ENCODE measurements at places on chromosomes 7 and 10.

DNA sequence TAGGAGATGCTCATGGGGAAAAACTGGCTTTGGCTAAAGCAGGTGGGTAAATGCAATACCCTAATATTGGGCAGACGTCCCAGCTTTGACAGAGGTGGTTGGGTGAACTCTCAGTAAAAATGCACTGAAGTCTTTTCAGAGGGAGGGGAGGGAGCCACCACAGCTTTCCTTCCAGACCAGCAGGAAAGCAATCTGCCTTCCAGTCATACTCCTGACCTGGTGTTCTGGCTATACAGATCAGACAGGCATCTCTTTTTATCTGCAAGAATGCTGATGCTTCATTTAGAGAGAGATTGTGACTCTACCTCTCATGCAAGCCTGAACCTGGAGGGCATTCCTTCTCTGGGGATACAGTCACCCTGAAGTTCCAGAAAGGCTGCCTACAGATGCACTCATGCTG lies 52.6 kb upstream of the ICA1 start:
- DNase-seq: no peak

GRCh38 chr7:151298765-151299164 lies 42.8 kb upstream of the NUB1 start:
- no peak for DNase-seq

- DNase-seq: no peak
These were observed 316.6 kb downstream of the PAXIP1 start for GRCh38 chr7:154686305-154686704.

- DNase-seq: no peak
These were observed 138.1 kb upstream of the EFCAB10 start for GRCh38 chr7:105719395-105719794.

- DNase-seq: no peak
These were observed 137.3 kb downstream of the ANLN start for GRCh38 chr7:36526863-36527548.

- DNase-seq: no peak
These were observed 1.4 kb downstream of the BAIAP2L1 start for GRCh38 chr7:98399462-98399861.

GRCh38 chr7:134415700-134416099 lies 43.2 kb downstream of the AKR1B1 start:
- DNase-seq: no peak

GRCh38 chr7:130951976-130952876 lies 218.2 kb upstream of the KLF14 start:
- no peak for DNase-seq

- no peak for DNase-seq
These were observed 86.9 kb upstream of the GNA12 start for GRCh38 chr7:2931034-2931415.

DNA sequence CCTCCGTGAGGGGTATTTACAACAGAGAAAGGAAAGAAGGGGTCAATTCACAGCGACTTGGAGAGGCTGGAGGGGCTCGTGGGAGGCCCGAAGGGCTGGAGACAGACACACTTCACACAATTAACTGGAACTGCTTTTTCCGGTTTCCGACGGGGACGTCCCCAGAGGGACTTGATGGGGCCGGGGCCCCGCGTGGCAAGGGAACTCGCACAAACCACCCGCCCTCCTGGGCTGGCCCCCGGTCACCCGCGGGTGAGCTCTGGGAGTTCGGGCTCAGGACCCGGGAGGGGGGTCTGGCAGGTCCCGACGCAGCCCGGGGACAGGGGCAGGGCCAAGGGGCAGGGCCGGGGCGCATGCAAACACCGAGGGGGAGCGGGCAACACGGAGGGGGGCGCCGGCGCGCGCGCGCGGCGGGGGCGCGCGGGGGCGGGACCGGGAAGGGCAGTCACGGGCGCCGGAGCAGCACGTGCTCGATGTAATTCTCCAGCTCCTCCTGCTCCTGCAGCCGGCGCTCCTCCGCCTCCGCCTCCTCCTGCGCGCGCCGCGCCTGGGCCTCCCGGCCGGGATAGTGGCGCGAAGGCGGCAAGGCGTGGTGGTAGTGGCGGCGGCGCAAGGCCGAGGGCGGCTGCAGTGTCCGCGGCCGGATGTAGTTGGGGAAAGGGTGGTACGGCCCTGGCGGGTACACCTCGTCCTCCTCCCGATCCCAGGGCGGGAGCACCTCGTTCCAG lies 2.7 kb downstream of the VGF start:
- no peak for DNase-seq

GRCh38 chr7:155861480-155861868 lies 49.2 kb upstream of the SHH start:
- DNase-seq: no peak

- DNase-seq: peak; percentile 76
These were observed 66.5 kb downstream of the ADD3 start for GRCh38 chr10:110074298-110074697.

- DNase-seq: no peak
These were observed 362.8 kb downstream of the PHF14 start for GRCh38 chr7:11336432-11336831.

DNA sequence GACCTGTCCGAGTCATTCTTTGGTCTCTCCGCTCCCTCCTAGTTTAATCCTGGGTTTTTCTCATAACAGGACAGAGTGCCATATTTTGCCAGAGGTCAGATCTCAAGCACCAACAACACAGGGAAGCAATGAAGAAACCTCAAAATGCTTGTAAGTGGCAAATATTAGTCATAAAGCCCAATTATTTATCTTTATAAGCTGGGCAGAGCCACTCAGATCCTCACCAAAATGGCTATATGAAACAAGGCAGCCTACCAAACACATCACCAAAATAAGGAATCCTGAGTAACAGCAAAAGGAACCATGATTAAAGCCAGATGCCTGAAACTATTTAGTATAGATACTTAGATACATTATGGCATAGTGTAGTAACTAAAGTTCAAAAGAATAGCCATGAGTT lies 4.7 kb downstream of the ECD start:
- no peak for DNase-seq

DNA sequence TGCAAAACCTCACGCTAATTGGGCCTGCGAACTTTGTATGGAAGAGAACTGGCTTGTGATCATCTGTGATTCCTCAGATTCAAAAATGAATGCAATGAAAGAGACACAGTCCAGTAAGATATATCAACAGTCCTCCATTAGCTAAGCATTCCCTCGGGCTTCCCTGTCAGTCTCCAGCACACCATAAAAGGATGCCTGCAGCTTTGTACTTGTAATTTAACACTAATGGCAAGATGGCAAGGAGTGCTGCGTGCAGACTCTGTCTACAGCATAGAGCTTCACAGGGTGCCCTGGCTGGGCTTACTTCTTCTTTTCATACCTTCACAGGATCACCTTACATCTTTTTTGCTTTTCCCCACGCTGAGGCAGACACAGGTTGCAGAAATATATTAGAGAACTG lies 200.0 kb downstream of the GFRA1 start:
- no peak for DNase-seq

DNA sequence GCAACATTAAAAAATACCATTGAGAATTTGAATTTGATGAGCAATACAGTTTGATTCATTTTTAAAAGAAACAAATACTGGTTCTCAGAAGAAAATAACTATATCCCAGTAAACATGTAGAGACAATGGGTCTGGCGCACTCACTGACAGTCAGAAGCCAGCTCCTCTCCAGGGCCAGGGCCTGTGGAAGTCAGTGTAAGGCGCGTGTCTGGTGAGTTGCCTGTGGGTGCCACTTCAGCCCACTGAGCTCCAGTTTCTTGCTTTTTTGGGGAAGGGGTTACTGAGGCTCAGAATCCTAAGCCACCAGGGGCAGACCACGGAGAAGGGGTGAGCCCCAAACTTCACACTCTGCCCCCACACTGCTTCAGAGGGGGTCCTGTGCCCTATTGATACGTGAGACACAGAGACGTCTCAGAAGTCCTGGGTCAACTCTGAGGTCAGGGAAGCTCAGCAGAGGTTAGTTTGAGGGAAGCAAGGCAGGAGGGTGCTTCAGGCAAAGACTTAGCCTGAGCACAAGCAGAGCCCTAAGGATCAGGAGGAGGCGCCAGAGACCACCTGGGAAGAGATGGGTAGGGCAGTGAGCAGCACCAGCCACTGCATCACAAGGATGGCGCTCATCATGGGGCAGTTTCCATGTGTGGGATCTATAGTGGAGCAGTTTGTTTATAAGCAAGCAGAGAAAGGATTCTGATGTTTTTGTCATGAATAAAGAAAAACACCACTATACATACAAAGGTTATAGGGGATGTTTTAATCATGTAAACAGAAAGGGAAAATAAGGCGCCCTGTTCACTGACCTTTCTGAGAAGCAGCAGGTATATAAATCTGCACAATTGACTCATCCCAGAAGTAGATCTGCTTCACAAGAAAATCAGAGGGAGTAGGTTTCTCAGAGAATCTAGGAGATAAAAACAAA lies 95.7 kb downstream of the PKD1L1 start:
- DNase-seq: no peak

DNA sequence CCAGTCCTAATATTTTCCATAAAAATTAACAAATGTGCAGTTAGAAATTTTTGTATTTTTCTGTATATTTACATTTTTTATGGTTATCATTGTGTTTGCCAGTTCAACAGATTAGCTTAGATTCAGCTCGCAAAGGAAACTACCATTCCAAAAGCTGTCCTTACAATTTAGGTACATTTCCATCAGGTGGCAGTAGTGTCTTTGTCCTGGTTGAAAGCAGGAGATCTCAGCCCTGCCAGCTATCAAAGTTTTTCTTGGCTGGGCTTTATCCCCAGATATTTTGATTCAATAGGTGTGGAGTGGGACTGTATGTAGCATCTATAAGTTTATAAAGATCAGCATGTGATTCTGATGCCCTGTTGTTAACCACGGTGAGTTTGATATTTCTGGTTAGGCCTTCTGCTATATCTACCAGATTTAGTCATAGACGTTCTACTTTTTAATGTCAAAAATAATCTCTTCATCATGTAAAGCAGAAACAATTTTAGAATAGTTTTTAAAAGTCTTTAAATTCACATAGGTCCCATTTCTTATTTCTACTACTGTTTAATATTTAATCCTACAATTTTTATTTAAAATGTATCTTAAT lies 15.5 kb upstream of the ICA1 start:
- no peak for DNase-seq

DNA sequence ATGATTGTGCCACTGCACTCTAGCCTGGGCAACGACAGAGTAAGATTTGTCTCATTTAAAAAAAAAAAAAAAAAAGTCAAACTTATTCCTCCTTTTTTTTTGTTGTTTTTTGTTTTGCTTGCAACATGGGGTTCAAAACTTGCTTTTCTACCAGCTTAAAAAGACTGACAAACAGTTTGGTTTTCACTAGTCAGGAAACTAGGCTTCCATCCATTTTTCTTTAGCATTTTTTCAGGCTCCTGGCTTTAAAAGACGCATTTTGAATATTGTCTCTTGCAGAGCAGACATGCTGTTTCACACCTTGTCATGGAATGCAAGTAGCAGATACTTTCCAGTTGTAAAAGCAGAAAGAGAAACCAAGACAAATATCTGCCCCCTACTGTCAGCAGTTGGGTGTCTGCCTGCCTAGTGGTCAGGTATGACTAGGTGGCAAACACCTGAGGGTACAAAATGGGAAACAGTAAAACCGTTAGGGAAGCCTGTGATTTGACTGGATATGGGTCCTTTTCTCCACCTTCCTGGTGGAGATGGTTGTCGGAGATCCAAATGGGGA lies 139.9 kb downstream of the CCDC71L start:
- DNase-seq: no peak

- no peak for DNase-seq
These were observed 86.4 kb upstream of the DGKB start for GRCh38 chr7:14988941-14989340.

DNA sequence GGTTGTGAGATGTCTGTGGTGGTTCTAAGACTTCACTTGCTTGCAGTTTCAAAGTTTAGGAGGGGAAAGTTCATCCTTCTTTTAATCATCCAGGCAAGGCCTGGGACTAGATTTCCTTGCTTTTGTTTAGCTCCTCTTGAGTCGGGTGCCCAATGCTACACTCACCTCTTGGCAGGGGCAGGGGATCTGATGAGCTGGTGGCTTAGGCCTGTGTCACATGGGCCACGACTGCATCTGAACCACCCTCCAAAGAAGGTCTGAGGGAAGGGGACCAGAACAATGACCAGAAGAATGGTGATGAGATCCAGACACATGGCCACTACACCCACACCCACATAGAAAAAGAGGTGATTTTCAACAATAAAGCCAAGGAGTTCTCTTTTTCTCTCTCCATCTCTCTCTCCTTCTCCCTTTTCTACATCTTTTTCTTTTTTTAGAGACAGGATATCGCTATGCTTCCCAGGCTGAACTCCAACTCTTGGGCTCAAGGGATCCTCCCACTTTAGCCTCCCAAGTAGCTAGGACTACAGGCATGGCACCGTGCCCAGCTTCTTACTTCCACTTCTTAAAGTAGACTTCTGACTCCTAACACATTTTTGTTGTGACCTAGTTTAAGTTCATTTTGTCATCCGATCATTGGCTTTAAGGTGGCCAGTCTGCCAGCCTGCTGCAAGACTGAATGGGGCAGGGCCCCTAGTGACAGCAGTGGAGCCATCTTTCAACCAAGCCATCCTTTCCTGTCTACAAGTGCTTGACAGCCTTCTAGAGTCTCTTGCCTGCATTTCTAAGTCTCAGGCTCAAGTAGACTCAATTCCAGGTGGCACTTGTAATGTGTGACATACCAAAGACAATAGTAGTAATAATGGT lies 350.9 kb downstream of the RNLS start:
- no peak for DNase-seq

GRCh38 chr10:49585387-49585786 lies 24.7 kb upstream of the SLC18A3 start:
- no peak for DNase-seq

DNA sequence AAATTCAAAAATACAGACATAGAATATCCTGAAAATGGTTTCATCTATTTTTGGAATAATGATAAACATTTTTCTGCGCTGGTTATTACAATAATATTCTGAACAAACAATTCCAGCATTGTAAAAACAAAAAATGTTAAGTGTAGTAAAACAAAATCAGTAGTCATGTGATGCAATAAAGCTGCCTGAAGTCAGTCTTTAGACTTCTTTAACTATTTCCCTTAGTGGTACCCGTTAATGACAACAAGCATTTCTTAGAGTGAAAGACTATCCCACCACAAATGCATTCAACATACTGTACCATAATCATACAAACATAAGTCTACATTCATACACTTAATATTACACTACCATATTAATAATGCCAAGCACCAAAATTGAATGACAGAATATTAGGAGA lies 1.6 kb downstream of the SKAP2 start:
- no peak for DNase-seq

DNA sequence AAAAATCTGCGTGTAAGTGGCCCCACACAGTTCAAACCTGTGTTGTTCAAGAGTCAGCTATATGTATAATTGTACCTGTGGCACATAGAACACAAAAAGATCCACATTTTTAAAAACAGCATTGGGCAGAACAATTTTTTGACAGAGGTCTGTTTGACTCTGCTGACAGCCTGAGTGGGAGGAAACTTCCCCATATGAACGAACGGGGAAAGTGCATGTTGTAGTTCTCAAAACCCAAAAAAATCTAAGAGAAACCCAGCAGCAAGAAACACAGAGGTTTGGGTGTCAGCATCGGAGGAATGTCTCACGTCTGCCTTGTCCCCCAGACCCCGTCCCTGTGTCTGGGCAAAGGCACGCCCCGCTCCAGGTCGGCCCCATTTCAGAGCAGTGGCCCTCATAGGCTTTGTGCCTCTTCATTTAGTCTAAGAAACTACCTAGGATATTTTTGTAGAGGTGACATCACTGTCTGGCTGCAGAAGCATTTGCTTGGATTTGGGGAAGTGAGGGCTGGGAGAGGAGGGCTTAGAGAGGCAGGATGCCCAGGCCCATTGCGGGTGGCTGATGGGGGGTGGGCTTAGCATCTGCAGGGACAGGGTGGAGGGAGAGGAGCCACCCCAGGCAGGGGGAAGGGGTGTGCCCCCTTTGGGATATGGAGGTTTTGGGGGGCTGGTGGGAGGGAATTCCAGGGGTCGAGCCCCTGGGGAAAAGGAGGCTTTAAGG lies 11.0 kb downstream of the CUX1 start:
- peak; percentile 16 for DNase-seq

Data from HL-60 (cell line).